Stimulated activated CD4-positive, alpha-beta T cell treated with anti-CD3 and anti-CD28 coated beads, Interleukin-1b, Interleukin-23, amount 100 ng/mL, for 48 hours (primary cell): ENCODE measurements at places on chromosomes 5 and 9.
A peak's percentile ranks its signal among the peaks of the same experiment; 100 is the strongest.

DNA sequence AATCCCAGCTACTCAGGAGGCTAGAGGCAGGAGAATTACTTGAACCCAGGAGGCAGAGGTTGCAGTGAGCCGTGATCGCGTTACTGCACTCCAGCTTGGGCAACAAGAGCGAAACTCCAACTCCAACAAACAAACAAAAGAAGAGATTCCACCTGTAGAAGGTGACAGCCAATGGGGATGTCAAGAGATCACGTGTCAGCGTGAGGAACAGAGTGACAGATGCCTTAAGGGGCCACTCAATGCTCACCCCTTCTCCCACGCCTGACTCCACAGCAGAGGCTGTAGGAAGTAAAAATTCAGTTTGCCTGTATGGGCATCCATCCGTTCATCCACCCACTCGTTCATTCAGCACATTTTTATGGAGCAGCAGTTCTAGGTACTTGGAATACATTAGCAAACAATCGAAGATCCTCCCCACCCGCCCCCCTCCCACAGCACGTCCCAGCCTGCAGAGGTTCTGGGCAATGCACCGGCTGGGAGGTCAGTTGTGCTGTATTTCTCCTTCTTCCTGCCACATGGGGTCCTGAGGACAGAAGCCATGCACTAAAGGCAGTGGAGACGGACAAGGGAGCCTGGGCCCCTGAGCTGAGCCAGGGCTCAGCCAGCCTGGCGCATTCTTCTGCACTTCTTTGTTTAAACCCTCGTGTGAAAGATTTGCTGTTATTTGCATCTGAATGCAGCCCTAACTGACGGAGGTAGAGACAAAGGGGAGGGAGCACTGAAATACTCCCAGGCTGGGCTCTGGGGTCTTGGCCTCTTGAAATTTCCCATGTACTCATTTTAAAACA, 11.3 kb upstream of the RNF130 start:
- no peak for DNase-seq

- DNase-seq: no peak
Observed at GRCh38 chr9:4113711-4114110, 186.2 kb downstream of the GLIS3 start.

GRCh38 chr9:136705564-136705963, 6.8 kb upstream of the DIPK1B start:
- DNase-seq: no peak

DNA sequence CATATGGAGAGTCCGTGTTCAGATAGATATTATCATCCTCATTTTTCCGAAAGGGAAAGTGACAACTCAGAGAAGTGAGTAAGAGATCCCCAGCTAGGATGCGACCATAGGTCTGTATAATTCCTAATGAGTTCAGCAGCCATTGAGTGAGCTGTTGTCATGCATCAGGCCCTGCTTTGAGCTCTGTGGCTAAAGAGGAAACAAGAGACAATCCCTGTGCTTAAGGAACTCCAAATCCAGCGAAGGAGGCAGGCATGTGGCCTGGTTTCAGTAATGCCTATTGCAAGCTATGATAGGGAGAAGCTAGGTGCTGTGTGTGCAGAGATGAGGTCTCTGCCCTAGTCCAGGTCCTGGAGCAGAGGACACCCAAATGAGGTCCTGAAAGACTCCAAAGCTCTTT, 192.8 kb downstream of the ACTL7B start:
- no peak for DNase-seq

DNA sequence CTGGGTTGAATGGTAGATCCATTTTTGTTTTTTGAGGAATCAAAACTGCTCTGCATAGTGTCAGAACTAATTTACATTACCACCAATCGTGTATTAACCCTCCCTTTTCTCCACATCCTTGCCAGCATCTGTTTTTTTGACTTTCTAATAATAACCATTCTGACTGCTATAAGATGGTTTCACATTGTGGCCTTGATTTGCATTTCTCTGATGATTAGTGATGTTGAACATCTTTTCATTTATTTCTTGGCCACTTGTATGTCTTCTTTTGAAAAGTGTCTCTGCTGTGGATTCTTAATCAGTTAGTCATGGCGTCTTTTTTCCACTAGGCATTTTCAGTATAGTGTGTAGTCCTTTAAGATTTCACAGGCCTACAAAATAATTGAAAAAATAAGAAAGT, 2144.3 kb upstream of the C9orf72 start:
- DNase-seq: no peak

DNA sequence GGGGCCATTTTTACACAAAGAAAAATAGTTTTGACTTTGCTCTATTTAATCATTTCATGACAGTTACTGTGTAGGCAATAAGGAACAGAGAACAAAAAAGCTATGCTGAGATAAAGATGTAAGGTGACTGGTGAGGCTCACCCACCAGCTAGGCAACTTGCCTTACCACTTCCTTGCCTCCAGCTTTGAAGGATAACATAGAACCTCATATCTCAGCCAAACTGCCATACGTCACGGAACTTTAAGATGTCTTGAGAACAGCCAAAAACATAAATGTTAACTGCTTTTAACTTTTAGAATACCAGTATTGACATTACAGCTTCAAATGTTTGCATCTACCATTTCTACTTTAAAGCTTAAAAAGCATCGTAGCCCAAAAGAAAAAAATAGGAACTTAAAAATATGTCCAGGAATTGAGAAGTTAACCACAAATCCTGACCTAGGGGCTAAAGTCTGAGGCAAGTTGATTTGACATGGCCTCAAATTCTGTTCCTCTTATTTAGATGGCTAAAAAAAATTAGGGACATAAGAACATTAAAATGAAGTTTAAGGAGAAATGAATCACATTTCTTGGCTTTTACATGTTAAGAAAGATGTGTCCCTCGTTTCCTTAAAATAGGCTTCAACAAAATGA, 7.7 kb upstream of the GCNT4 start:
- DNase-seq: peak; percentile 39

DNA sequence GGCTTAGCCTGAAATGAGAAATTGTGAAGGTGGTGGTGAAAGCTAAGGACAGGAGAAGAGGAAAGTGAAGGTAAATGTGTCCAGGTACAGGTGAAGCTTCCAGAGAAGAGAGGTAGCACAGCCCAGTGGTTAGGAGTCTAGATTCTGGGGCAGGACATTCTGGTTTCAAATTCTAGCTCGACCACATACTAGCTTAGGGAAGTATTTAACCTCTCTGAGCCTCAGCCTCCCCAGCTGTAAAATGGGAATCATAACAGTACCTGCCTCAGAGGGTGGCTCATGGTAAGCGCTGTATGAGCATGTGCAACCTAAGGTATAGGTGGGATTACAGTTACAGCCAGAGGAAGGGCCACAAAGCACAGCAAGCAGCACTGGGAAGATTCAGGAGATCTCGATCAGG, 55.2 kb downstream of the PCDH1 start:
- no peak for DNase-seq

GRCh38 chr5:89572696-89573095, 689.7 kb upstream of the MEF2C start:
- no peak for DNase-seq

DNA sequence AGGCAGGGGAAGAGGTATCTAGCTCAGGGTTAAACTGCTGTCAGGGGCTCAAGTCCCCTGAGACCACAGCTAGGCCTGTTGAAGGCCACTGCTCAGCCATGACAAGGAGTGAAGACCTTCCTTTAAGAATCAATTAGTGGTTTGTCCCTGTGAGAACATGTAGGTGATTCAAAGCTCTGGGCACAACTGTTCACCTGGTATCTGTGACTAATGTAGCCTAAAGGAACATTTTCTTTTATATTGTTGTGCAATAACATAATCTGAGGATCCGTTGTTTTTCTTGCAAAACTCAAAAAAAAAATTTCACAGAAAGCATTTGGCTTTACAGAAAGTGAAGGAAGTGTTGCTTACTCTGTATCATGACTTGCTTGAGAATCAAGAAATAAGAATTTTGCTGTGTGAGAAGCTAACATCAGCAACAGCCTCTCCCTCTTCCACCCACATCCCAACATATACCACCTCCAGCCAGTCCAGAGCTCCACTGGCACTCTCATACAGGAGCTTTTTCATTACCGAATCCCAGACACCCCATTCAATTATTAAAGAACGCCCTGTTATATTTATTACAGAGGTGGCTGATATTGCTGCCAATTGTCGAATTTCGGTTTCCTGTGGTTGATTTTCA, 807.0 kb downstream of the TLE4 start:
- no peak for DNase-seq

DNA sequence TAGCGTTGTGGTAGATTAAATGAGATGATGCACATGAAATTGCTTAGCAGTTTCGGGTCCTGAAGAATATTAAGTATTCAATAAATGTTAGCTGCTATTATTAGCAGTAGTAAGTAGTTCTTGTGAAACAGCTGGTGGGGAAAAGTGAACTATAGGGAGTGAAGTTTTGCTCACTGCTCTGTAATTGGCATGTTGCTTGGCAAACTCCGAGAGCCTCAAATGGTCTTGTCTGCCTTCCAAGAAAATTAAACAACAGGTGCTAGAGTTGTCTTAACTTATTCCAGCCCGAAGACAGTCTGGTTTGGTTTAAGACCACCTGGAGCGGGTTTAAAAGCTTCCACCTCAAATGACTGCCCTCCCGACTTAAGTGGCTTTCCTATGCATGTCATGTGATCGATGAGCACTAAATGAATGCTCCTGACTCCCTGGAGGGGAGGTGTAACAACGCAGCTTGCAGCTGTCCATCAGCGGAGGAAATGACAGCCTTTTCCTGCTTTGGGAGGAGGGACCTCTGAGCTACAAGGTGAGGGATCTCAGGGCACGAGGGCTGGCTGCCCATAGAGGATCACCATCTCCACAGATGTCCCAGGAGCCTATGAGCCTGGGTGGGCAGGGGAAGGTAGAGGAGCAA, 202.9 kb upstream of the PANK3 start:
- DNase-seq: no peak

GRCh38 chr5:38465061-38465460, 91.4 kb downstream of the LIFR start:
- DNase-seq: no peak

DNA sequence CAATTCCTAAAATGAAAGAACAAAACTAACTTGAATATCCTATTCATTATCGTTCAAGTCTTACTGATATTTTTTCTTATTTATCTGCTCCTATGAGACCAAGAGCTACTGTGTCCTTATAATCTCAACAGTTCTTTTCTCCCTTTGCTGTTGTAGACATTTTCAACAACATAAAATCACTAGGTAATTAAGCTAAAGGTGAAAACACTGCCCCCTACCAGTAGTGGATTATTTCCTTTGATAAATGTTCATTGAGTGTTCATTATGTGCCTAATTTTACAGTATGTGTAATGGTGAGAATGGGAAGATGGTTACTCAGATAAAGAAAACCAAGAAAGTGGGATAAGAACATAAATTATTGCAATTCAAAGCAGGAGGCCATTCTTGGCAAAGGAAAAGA, 41.4 kb upstream of the PAPPA start:
- DNase-seq: no peak

- no peak for DNase-seq
Observed at GRCh38 chr5:82938901-82939725, 138.1 kb downstream of the TMEM167A start.

DNA sequence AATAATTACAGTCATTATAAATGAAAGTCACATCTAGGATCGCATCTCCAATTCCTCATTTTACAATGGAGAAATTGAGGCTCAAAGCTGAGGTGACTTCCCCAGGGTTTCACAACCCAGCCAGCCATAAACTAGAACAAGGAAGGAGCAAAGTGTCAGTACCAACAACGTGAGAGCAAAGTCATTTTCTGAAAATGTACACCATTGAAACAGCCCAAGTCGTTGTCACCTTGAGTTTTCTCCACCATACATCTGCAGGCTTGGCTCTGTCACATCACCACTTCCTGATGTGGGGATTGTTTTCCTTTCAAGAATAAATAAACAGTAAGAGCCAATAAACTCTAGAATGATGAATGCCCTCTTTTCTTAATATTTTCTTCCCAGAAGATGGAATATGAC, 184.5 kb upstream of the PTGER4 start:
- DNase-seq: no peak

DNA sequence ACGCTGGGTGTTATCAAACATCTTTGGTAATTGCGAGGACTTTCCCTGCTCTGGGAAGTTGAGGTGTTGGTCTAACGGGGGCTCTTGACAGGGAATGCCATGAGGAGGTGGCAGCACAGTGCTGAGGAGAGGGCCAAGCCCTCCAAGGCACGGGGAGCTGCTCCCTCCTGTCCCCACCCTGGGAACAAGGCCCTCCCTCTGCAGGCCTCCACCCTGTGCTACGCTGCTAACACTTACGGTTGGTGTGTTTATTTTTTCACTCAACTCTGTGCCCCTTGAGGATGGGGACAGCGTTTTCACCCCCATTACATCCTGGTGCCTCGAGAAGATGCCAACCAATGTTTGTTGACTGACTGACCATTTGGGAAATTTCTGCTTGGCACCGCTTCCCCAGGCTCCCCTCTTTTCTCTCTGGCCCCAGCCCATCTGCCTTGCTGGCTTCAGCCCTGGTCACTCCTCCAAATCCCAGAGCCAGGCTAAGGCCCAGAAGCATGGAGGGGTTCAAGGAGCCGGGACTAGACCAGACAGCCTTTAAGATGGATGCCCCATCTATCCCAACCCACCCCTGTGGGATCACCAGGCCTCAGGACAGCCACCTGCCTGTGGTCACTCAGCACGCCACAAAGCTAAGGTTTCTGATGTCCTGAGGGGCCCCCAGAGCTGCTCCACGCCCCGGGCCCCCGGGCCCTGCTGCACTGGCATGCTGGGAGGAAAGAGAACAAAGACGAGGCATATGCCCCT, 125.7 kb downstream of the BARX1 start:
- DNase-seq: no peak

DNA sequence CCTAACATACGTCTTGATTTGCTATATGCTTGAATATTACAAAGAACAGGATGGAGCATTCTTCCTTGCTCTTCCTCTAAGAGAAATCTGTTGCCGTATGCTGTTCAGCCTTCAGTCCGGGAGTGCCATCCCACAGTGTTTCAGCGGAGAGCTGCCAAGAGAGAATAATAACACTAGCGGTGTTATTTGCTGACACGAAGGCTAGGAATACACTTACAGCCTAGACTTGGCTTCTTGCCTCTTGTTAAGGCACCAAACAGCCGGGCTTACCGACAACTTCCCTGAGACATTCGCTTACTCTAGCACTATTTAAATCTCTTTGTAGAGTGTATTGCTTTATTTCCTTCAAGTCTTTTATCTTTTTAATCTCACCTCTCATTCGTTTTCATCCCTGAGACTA, 31.4 kb downstream of the KCTD16 start:
- no peak for DNase-seq

DNA sequence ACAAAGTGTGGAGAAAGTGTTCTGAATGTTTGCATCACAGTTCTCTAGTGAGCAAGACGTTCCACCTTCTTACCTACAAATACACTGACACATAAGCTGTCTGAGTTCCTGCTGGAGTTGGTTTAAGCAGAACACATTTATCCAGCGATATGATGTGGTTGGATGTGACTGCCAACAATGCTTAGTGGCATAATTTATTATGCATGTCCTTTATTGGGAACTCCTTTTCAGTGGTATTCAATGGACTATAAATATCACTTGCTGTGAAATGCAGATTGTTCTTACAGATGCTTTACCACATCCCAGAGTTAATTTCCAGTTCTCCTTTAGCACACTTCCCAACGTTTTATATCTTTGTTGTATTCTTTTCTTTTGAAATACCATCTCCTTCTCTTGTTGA, 222.2 kb downstream of the LURAP1L start:
- no peak for DNase-seq
